Activated CD4-positive, CD25-positive, alpha-beta regulatory T cell (primary cell): ENCODE measurements at places on chromosomes 5 and 9.

DNA sequence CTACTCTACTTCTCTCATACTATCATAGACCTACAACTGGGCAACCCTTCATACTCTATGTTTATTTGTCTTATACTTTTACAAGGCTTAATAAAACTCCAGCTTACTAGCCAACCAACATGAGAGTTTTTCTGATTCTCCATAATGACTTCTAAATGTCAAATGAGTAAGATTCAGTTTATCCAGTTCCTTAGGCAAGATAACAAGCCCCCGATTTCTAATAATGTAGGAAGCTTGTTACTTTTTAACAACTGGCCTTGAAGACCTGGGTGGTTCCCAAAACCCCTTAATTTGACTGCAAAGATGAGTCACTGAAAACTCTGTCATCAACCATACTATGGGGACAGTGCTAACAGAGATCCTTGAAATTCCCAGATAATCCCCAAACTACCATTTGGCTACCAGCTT lies 294.6 kb upstream of the ACTBL2 start:
- DNase-seq, result no peak

DNA sequence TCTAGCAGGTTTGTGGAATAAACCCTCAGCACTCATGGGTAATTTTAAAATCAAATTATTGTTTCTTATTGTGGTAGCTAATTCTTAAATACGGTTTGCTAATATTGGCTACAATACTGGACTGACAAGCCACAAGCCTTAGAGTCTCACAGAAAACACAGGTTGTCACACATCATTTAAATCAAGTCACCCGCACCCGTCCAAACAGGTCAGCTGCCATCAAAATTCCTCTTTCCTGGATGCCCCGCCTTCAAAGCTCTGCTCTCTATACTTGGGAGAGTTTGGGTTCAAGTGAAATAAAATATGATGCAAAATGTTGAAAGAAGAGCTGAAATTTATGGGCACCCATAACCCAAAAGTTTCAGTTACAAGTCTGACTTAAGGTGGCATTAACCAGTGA lies 12.3 kb upstream of the SUSD1 start:
- DNase-seq, result no peak

- DNase-seq, result no peak
Observed at GRCh38 chr9:27310582-27310981, 13.6 kb upstream of the EQTN start.

GRCh38 chr5:568061-568781 lies 43.9 kb upstream of the CEP72 start:
- DNase-seq, result no peak

- no peak for DNase-seq
Observed at GRCh38 chr5:157744051-157745011, 819 bp downstream of the LSM11 start.

DNA sequence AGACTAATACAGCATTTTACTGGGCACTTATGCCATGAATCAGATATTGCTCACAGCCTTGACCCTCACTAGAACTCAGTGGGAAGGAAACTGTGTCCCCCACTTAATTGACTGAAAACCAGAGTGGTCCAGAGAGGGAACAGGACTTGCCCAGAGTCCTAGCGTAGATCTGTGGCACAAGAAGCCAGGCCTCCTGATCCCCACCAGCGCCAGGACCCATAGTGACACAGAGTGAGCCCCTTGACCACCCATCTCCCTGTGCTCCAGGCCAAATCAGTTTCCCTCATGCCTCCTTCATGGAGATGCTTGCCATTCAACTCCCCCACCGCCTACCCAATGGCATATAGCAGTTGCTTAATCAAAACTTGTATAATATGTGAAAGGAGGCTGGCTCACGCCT lies 8.3 kb downstream of the KIF12 start:
- no peak for DNase-seq

- peak; percentile 93 for DNase-seq
Observed at GRCh38 chr5:6632888-6633468, at the start of the genes NSUN2 and SRD5A1. Gene NSUN2 (minus strand): TSS chr5:6633044. CDS start chr5:6632979, 65 bp downstream. Gene SRD5A1 (plus strand): TSS chr5:6633440. CDS start chr5:6633577, 137 bp downstream.

DNA sequence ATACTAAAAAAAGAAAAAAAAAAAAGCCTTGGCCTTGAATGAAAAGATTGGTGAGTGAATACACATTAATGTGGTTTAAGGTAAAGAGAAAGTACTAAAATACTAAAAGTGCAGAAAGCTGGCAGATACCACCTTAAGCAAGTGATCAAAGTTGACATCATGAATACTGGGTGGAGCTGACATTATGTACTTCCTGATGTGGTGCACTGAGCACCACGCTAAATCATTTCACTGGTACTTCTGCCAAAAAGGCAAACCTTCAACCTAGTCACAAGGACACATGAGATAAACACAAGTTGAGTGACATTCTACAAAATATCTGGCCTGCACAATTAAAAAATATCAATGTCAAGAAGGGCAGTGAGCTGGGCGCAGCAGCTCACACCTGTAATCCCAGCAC lies 33.8 kb upstream of the PANK3 start:
- DNase-seq, result no peak

DNA sequence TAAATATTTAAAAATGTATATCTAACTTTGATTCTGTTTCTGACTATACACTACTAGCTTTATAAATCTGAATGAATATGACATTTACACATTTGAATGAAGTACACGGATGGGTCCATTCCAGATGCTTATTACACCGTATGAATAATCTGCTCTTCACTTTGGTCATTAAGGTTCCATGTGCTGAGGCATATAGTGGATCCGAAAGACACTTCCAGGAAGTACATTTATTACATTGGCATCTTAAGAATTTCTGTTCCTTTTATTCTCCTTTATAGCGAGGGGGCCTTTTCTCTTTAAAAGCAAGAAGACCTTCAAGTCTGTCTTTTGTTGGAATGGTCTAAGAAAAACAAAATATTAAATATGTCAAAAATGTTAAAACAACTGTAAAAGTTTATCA lies 147.6 kb downstream of the AUH start:
- no peak for DNase-seq

DNA sequence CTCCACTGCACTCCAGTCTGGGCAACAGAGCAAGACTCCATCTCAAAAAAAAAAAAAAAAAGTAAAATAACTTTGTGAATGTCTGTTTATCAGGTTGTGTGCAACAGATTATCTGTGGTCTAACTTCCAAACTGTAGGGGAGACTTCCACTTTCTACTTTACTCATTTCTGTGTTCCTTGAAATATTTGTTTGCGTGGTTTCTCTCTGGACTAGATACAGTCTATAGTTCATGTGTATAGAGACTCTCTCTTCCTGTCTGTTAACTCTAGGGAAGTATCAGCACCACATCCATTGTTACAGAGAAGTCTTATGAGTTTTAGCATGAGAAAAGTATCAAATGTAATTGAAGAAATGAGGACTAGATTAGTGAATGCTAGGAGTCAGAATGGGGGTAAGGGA lies 168.3 kb downstream of the LPAR1 start:
- no peak for DNase-seq

DNA sequence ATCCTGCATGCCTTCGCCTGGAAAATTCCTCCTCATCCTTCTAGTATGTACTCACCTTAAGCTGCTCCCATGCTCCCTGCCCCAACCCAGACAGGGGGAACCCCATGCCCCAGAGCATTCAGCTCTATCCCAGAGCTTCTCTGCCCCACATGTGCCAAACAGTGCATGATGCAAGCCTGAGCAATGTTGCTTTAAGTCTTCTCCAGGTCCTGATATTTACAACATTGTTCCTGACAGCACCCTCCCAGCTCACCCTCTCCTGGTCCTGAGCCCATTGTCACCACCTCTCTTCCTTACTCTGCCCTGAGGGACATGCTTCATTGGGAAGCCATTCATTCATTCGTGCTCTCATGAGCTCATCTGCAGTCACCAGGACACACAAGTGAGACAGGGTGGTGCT lies 23.4 kb upstream of the BARX1 start:
- no peak for DNase-seq

- no peak for DNase-seq
Observed at GRCh38 chr9:37732086-37732741, 21.4 kb upstream of the TRMT10B start.

- DNase-seq, result no peak
Observed at GRCh38 chr5:148911386-148911785, 85.0 kb downstream of the ADRB2 start.

- no peak for DNase-seq
Observed at GRCh38 chr5:148202531-148203203, at the start of gene SPINK6. Gene SPINK6 (plus strand): TSS chr5:148203042. CDS start chr5:148203097, 55 bp downstream.

DNA sequence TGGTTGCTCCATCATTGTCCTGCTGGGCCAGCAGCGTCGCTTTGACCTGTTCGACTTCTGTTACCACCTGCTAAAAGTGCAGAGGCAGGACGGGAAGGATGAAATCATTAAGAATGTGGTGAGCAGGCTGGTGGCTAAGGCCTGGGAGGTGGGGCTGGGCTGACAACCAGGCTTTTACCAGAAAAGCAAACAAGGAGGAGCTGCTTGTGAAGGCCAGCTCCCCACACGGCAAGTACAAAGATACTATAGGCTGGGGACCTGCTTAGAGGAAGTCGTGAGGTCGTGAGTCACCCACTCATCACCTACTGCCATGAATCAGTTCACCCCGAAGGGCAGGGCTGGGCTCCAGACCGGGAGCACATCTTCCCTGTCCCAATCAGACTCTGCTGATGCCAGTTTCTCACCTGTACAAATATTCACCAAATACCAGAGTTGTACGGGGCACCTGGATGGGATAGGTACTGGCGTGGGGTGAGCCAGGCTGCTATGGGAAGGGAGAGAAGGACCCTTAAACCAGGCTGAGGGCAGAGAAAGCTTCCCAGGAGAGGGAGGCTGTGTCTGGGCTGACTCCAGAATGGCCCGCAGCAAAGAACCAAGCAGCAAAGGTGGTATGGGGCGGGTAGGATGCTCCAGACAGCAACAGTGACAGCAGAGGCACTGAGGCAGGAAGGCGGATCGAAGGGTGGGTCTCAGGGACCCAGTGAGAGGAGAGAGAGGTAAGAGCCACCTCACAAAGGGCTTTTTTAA lies 69.3 kb upstream of the NIPAL4 start:
- peak; percentile 35 for DNase-seq

- DNase-seq, result no peak
Observed at GRCh38 chr5:135587721-135588663, 9.2 kb upstream of the CXCL14 start.

DNA sequence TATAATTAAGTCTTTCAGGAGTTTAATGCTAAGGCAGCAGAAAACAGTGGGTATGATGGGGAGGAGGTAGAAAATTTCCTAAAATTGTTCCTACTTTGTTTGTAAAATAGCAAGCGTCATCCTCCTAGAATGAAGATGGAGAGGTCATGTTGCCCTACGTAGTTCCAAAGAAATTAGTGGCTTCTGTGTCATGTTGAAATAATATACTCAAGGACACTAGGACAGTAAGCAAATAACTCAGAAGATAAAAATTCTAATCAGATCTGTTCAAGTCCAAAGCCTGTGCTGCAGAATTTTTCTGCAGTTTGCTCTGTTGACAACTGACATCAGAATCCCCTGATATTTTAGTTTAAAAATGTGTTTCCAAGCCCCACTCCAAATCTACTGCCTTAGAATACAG lies 486.3 kb downstream of the DIRAS2 start:
- no peak for DNase-seq

DNA sequence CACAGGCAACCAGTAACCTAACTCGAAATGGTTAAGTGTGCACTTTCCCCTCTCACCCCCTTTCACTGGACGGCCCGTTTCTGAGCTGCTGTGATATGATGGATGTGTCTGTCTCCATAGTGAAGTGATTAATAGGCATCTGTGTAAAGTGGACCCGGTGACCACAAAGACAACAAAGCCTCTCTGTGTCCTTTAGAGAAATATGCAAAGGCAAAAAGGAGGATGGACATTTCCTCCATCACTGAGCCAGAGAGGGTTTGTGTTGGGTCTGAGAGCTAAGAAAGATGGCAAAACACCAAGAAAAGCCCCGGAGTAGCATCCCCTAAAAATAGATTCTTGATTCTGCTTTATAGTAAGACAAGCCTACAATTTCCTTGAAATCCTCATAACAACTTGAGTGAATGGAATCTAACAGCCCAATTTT lies 120.6 kb downstream of the SEMA6A start:
- no peak for DNase-seq

GRCh38 chr5:58300346-58300895 lies 159.5 kb downstream of the PLK2 start:
- DNase-seq, result no peak

- DNase-seq, result no peak
Observed at GRCh38 chr9:110835404-110835803, 166.8 kb downstream of the MUSK start.

DNA sequence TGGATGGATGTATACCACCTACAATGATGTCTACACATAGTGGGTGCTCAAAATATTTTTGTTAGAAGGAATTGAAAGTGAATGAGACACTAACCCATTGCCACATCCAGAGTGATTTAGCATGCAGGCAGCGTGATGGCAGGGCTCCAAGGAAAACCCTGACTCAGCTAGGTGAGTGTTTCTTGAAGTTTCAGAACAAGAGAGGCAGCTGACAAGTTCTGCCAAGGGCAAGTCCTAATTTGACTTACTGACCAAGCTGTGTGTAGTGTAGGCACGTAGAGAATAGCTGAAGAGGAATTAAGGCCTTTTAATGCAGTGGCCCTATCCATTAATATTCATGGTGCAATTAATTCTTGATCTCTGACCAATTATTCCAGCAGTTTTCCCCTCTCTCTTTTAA lies 107.8 kb upstream of the ATP10B start:
- DNase-seq, result no peak

DNA sequence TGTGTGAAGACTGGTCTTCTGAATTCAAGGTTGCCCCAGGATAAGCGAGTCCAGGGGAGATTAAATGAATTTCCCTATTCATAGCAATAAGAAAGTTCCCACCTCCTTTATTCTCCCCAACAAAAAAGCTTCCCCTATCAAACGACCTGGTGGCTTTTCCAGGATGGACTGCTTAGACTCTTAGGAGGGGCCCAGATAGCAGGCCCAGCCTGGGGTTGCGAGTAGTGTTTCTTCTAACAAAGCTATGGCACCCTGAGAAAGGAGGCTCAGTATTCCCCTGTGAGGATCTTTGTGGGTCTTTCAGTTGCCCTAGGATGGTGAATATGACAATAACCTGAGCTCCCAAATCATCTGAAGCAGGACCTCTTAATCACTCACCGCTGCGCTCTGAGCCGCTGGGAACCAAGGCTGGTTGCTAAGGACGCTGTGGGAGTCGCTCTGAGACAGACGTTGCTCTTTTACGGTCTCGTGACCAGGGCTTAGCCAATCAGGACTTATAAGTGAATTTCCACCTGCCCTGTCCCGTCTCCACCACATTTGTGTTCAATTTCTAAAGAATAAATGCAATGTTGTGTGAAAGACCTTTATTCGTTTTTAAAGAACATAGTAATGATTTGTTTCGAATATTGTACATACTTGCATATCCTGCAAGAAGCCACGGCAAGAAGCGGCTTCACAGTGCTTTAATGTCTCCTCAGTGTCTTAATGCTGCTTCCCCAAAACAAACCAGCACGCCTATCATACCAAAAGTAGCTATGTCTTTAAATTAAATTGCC lies at the start of gene TMEM232:
Gene TMEM232 (minus strand): TSS at position 423 of the 776 bp plus-strand sequence. CDS start 59,319 bp downstream, outside the sequence.
- peak; percentile 32 for DNase-seq

- DNase-seq, result no peak
Observed at GRCh38 chr5:118791926-118792734, 196.2 kb downstream of the DTWD2 start.

- DNase-seq, result no peak
Observed at GRCh38 chr9:115042781-115043509, 75.0 kb downstream of the TNC start.

DNA sequence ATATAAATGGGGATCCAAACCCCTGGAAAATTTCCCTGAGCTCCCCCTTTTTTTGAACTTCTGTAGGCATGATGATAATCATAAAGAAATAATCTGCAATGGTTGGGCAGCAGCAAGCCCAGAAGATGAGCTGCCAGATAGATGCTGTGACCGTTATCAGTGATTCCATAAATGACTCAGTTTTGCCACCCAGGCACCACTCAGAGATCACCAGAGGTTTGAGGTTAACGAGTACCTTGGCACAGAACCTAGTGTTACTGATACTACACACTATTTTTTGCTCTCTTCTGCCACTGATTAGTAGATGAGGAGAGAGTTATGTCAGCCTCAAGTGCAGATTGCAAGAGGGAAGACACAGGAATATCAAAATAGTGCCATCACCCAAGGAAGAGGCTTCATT lies 199.3 kb upstream of the PTGER4 start:
- no peak for DNase-seq
